ENCODE measurements at places on chromosomes 11 and 22. TPM values are rescaled to one million over a fixed set of nuclear protein-coding genes. Genes with fewer than 3 reads are reported as not detected.

DNA sequence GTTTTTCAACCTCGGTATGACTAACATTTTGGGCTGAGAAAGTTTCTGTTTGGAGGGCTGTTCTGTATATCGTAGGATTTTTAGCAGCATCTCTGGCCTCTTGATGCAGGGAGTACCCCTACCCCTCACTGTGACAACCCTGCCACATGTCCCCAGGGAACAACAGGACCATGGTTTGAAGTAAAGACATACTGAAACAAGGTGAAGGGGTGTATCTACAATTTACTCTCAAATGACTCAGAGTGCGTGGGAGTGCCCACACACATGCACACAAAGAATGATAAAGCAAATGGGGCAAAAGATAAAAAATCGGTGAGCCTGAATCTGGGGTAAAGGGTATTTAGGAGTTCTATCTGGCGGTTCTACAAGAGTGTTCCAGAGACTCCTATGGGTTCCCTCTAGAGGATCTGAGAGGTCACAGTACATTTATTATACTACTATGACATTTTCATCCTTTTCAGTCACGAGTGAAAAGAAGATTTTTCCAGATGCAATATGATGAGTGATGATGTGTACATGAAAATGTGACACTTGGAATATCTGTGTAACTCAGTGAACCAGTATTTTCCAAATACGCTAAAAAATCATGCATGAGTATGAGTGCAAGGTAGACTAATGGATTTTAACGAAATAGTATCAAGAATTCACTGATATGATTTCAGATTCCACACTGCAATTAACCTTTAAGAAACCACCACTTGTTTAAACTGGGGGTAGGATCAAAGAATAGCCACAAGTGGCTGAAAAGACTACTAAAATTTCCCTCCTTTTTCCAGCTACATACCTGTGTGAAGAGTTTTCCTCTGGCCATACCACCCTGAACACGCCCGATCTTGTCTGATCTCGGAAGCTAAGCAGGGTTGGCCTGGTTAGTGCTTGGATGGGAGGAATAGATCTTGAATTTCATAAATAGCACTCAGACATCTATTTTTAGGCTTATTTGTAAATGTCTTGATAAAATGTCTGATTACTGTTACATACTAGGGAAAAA is 56.3 kb upstream of the YPEL1 start:
- no peak overlapping the region for H3K4me3 ChIP-seq
- no peak overlapping the region for H3K27ac ChIP-seq
- peaks cover 6% of the 10 kb centered on the region for H3K4me1 ChIP-seq
- H3K36me3 ChIP-seq = no peaks in the 10 kb centered on the region
- ATAC-seq = no peak
- no peaks in the 10 kb centered on the region for H3K27me3 ChIP-seq

DNA sequence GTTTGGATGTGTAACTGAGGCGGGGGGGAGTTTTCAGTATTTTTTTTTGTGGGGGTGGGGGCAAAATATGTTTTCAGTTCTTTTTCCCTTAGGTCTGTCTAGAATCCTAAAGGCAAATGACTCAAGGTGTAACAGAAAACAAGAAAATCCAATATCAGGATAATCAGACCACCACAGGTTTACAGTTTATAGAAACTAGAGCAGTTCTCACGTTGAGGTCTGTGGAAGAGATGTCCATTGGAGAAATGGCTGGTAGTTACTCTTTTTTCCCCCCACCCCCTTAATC is 2.3 kb downstream of the MALAT1 start:
- H3K4me3 ChIP-seq = peak overlapping the region; percentile 74
- ATAC-seq = no peak
- peaks cover 49% of the 10 kb centered on the region for H3K36me3 ChIP-seq
- peak overlapping the region; percentile 96 for H3K27ac ChIP-seq

DNA sequence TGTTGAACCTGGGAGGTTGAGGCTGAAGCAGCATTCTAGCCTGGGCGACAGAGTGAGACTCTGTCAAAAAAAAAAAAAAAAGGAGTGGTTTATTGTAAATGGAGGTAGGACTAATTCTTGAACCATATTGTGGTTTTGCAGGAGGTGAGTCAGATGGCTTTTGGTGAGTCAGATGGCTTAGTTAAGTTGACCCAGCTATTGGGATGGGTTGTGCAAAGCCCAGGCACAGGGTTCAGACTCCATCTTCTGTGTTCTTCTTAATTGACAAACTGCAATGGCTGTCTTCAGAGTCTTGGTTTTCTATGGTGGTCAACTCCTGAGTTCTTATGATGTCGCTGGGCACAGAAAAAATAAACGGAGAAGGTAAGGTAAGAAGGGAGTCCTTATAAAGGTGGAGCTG is 182.7 kb downstream of the ADAMTS15 start:
- no peak overlapping the region for H3K4me3 ChIP-seq
- no peak overlapping the region for H3K27ac ChIP-seq

GRCh38 chr11:124402326-124402922 is 3.6 kb upstream of the OR8B3 start:
- H3K27me3 ChIP-seq = no peaks in the 10 kb centered on the region
- no peak for ATAC-seq
- H3K4me3 ChIP-seq = no peak overlapping the region
- H3K4me1 ChIP-seq = no peaks in the 10 kb centered on the region
- no peak overlapping the region for H3K27ac ChIP-seq

- peaks cover 11% of the 10 kb centered on the region for H3K4me1 ChIP-seq
- peak overlapping the region; percentile 75 for H3K4me3 ChIP-seq
- peak; percentile 31 for ATAC-seq
- peak overlapping the region; percentile 88 for H3K27ac ChIP-seq
These were observed 589 bp upstream of the NDUFC2 start for GRCh38 chr11:78080084-78080817.

DNA sequence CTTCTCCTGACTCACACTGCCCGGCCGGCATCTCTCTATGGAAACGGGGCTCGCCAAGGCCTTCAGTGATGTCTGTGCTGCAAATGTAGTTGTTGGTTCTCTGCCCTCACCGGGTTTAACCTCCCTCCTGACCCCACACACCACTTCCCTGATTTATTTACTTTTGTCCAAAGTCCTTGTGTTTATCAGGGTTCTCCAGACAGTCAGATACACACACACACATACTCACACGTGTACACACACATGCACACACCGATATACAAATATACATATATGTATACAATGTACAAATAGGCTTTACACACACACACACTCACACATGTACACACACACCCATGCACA is 647.0 kb downstream of the BRD1 start:
- H3K36me3 ChIP-seq = no peaks in the 10 kb centered on the region
- H3K27me3 ChIP-seq = peaks cover 60% of the 10 kb centered on the region
- no peak overlapping the region for H3K4me3 ChIP-seq

GRCh38 chr11:105937738-105938137 is 84.3 kb downstream of the MSANTD4 start:
- no peak for ATAC-seq
- H3K27ac ChIP-seq = no peak overlapping the region
- H3K4me3 ChIP-seq = no peak overlapping the region
- no peaks in the 10 kb centered on the region for H3K36me3 ChIP-seq
- no peaks in the 10 kb centered on the region for H3K4me1 ChIP-seq

GRCh38 chr22:42721045-42721434 is 370 bp upstream of the A4GALT start:
- H3K27me3 ChIP-seq = no peaks in the 10 kb centered on the region
- H3K27ac ChIP-seq = peak overlapping the region; percentile 97
- H3K4me3 ChIP-seq = peak overlapping the region; percentile 99
- no peaks in the 10 kb centered on the region for H3K4me1 ChIP-seq
- ATAC-seq = no peak

GRCh38 chr11:57315491-57315890 is 9.3 kb downstream of the TNKS1BP1 start:
- H3K36me3 ChIP-seq = peaks cover 3% of the 10 kb centered on the region
- peaks cover 74% of the 10 kb centered on the region for H3K4me1 ChIP-seq
- no peak overlapping the region for H3K4me3 ChIP-seq
- H3K27ac ChIP-seq = no peak overlapping the region

- H3K36me3 ChIP-seq = no peaks in the 10 kb centered on the region
- H3K4me3 ChIP-seq = no peak overlapping the region
- ATAC-seq = no peak
- H3K27ac ChIP-seq = no peak overlapping the region
- H3K4me1 ChIP-seq = no peaks in the 10 kb centered on the region
- H3K27me3 ChIP-seq = peaks cover 7% of the 10 kb centered on the region
These were observed 399.5 kb downstream of the BUD13 start for GRCh38 chr11:116373104-116373944.

DNA sequence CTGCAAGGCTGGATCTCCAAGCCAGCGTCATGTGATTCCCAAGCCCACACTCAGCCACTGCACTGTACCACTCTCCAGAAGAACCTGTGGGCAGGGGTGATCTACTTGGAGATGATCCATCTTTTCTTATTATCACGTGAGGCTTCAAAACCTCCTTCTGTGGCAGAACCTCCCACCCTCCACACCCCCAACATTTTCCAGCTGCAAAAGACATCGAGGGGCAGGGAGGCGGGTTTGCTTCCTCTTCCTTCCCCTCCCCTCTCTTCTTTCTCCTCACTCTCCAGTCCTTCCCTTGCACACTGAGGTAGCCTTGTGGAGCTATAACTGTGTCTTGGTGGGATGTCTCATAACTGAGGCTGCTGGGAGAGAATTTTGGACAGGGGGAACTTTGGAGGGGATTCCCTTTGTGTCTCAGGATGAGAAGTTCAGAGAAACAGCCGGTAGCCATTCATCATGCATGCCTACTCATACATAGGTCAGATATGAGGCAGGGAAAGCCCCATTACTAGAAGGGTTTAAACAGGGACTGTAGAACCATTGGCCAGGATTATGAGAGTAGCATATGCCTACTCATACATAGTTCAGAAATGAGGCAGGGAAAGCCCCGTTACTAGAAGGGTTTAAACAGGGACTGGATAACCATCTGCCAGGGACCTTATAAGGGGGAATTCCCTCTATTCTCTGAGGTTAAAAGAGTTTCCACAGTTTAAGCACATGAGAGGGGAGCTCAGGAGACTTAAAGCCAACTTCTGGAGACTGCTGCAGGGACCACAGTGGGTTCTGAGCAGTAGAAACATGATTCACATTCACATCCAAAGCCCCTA is 420.7 kb upstream of the CADM1 start:
- H3K36me3 ChIP-seq = no peaks in the 10 kb centered on the region
- no peaks in the 10 kb centered on the region for H3K27me3 ChIP-seq
- no peak for ATAC-seq
- no peak overlapping the region for H3K4me3 ChIP-seq
- peaks cover 5% of the 10 kb centered on the region for H3K4me1 ChIP-seq

DNA sequence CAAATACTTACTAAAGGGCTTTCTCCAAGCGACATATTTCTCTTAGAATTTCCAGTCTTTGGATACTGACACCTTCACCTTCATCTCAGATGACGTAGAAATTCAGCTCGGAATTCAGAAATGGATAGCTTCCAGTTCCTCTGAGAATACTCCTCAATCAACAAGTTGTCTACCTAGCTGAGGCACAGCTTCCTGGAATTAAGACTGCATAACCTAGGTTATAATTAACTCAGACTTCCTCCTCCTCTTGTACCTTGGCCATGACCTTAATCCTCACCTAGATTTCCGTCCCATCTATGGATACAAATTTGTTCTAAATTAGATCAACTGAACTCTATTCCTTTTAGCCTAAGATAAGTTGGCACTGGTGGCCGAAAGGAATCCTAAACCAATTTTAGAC is 17.4 kb downstream of the ATP5MG start:
- H3K4me1 ChIP-seq = no peaks in the 10 kb centered on the region
- H3K27ac ChIP-seq = no peak overlapping the region

DNA sequence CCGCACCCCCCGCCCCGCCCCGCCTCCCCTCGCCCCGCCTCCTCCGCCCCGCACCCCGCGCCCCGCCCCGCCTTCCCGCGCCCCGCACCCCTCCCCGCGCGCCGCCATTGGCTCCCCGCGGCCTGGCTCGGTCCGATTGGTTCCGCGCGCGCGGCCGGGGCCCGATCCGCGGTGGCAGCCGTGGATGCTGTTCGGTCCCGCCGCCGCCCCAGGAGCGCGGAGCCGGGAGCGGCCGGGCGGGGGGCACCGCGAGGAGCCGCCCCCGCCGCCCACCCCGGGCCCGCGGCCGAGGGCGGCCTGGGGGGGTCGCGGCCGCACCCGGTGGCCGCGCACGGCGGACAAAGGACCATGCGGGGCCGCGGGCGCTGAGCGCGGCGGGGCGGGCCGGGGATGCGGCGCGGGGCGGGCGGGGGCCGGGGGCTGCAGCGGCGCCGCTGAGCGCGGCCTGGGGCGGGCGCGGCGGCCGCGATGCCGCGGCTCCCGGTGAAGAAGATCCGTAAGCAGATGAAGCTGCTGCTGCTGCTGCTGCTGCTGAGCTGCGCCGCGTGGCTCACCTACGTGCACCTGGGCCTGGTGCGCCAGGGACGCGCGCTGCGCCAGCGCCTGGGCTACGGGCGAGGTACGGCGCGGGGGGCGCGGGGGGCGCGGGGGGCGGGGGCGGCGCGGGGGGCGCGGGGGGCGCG is at the start of gene B4GALNT4:
Gene B4GALNT4, plus strand, starts transcription at position 164 of the 683 bp plus-strand sequence. Its CDS starts 305 bp downstream, at position 469.
- H3K4me1 ChIP-seq = no peaks in the 10 kb centered on the region
- ATAC-seq = peak; percentile 79
- H3K4me3 ChIP-seq = peak within 1 kb of the TSS; percentile 56
- H3K27me3 ChIP-seq = peaks cover 28% of the 10 kb centered on the region

FERMT3 gene
- total RNA-seq = 28.5 TPM

ZNRF3 gene
- total RNA-seq = 27.7 TPM

OR2AG1 gene
- not detected for total RNA-seq

C22orf31 gene
- not detected for total RNA-seq

CDC42EP2 gene
- total RNA-seq = 26.3 TPM

MMP3 gene
- 1.2 TPM for total RNA-seq

CD248 gene
- total RNA-seq = 68.2 TPM

OR4A16 gene
- not detected for total RNA-seq

HEPACAM gene
- total RNA-seq = not detected

SAA4 gene
- 1.5 TPM for total RNA-seq
